SK-N-SH (cell line): ENCODE measurements at places on chromosomes 12 and 14.

- DNase-seq, result no peak
Observed at GRCh38 chr12:79266343-79267144, 402.0 kb downstream of the SYT1 start.

DNA sequence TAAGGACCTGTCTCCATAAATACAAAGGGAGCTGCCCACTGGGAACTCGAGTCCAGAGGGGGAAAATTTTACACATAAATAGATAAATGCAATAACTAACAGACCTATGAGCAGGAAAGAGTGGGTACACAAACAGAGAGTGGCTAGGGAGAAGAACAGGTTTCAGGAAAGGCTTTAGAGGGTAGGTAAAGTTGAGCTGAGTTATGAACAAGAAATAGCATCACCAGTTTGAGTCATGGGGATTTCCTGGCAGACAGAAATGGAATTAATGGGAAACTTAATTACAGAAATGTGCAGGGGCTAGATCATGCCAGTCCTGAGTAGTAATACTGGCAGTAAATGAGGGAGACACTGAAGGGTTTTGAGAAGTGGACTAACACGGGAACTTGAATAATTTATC is 58.0 kb upstream of the CCDC175 start:
- no peak for DNase-seq

GRCh38 chr12:14261096-14261495 is 104.4 kb upstream of the ATF7IP start:
- no peak for DNase-seq

DNA sequence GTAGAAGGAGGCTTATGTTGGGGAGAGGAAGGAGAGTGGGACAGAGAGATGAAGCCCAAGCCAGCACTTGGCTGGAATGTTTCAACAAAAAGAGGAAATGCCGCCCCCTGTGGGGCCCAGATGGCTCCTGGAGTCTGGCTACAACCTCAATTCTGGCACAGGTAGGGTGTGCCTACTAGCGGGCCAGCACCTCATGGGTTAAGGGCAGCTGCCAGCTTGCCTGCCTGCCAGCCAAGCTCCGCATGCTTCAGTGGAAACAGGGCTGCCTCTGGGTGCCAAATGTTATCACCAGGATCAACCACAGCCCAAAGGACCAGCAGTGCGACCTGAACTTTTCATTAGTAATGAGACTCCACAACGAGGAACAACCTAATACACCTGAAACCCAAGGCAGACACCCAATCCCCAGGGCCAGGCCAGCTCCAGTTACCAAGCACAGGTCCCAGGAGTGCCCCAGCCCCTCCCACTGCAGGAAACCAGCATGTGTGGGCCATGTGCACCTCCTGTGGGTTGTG is 11.3 kb downstream of the RAB15 start:
- peak; percentile 47 for DNase-seq

DNA sequence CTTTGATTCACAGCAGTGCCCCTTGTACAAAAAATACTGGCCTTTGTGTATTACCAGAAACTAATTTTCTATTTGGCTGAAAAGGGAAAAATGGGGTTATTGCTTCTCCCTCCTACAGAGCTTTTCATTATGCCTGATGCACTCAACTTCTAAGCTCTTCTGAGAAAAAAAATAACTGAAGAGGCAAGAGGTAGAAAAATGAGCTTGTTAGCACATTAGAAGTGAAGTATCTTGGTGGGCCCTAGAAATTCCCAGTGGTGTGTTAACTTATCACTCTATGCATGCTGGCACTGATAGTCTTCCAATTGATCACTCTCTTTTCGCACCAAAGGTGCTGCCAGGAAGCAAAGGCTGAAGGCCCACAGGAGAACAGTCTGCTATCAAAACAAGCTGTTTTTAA is 17.1 kb downstream of the INSM2 start:
- no peak for DNase-seq

GRCh38 chr12:69884386-69884785 is 59.4 kb downstream of the MYRFL start:
- DNase-seq, result no peak

- no peak for DNase-seq
Observed at GRCh38 chr14:103015426-103015825, 41.9 kb downstream of the CDC42BPB start.

DNA sequence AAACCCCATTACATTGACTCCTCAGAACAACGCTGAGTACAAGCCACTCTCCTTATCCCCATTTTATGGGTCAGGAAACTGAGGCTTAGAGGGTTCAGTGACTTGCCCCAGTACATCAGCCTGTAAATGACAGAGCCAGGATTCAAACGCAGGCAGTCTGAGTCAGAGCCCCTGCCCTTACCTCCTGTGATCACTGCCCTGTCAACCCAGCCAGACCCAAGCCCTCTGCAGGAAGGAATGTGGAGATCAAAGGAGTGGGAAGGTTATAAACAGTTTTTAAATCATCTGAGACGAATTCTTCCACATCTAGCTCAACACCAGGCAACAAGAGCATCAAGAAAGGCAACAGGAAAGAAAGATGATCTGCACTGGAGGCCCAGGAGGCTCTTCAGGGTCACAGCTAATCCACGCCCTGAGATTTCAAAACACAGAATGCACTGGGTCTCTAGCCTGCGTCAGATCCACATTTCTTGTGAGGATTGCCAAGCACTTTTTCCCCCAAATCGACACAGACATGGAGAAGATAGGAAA is 38.5 kb downstream of the SPTB start:
- DNase-seq, result no peak

- no peak for DNase-seq
Observed at GRCh38 chr12:109178532-109178931, 62.1 kb downstream of the ACACB start.

- peak; percentile 88 for DNase-seq
Observed at GRCh38 chr12:123150275-123150743, 581 bp downstream of the PITPNM2 start.
